ENCODE measurements at places on chromosomes 2 and 18. TPM values are rescaled to one million over a fixed set of nuclear protein-coding genes. Genes with fewer than 3 reads are reported as not detected.

GRCh38 chr2:160376576-160376975 lies 117.0 kb downstream of the RBMS1 start:
- no peaks in the 10 kb centered on the region for H3K27me3 ChIP-seq
- DNase-seq: no peak
- peak overlapping the region; percentile 33 for H3K4me3 ChIP-seq
- H3K27ac ChIP-seq: peak overlapping the region; percentile 84

GRCh38 chr2:27751377-27751776 lies 20.1 kb upstream of the MRPL33 start:
- H3K4me3 ChIP-seq: no peak overlapping the region
- peaks cover 14% of the 10 kb centered on the region for H3K4me1 ChIP-seq
- DNase-seq: no peak
- H3K27me3 ChIP-seq: peaks cover 4% of the 10 kb centered on the region
- H3K27ac ChIP-seq: no peak overlapping the region

DNA sequence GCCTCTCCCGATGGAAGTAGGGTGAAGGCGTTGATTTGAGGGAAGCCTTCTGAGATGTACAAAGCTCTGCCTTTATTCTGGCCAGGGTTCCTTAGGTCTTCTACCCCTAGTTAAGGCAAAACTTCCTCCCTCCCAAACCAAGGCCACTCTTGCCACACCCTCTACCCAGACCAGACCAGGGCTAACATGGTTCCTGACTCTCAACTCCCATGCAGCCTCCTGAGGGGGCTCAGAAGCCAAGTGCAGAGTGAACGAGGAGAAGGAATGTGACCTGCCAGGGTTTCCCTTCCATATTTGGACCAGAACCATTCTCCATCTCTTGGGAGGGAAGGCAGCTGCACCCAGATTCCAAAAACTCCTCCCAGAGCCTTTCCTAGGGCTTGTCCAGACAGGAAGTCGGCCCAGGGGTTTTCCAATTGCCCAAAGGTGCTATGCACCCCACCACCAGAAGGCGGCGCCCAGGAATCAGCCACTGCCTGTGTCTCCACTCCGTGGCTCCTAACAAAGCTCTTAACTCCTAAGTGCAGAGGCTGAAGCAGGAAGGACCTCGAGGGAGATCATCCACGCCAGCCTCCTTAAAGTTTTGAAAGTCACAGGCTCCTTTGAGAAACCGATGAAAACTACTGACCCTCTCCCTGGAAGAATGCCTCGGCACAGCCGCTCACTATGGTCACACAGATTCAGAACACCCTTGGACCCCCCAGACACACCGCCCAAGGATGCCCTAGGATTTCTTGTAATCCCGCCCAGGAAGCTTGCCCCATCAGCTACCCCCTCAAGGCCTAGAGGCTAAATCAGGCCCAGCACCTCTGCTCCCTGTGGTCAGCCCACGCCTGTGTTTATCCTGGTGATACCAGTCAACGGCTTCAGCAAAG lies 157.8 kb downstream of the SMAD2 start:
- H3K4me3 ChIP-seq: no peak overlapping the region
- no peaks in the 10 kb centered on the region for H3K4me1 ChIP-seq
- no peak for DNase-seq
- H3K27me3 ChIP-seq: peaks cover 20% of the 10 kb centered on the region

The MAP3K20 gene
- total RNA-seq: 56.4 TPM

DNA sequence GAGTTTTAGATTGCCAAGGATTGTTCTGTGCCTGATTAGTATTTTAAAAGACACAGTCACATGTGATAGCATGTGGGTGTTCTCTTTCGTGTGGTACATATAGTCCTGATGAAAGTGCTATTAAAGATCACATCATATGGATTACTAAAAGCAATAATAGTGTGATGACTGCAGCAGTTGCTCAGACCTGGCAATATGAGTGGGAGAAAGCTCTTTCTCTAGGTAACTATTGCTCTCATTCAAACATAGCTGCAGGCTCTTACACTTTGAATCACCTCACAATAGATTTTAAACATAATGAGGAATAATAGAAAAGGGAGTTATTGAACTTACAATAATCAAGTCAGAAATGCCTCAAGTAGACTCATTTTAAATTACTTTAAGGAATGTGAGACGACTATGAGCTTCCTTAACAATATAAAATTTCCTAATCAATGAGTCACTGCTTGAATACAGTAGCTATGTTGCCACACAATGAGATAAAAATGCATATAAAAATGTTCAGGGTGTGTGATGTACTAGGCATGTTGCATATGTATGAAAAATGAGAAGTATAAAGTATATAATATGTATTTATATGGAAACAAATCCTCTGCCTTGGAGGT lies 452.1 kb downstream of the TMX3 start:
- peaks cover 12% of the 10 kb centered on the region for H3K4me1 ChIP-seq
- H3K36me3 ChIP-seq: no peaks in the 10 kb centered on the region
- DNase-seq: no peak
- H3K27ac ChIP-seq: no peak overlapping the region
- no peak overlapping the region for H3K4me3 ChIP-seq

The C2orf80 gene
- not detected for total RNA-seq

The ZAP70 gene
- total RNA-seq: 0.44 TPM

GRCh38 chr2:141438536-141438935 lies 692.3 kb downstream of the LRP1B start:
- DNase-seq: no peak
- peaks cover 7% of the 10 kb centered on the region for H3K36me3 ChIP-seq
- no peaks in the 10 kb centered on the region for H3K4me1 ChIP-seq
- H3K27me3 ChIP-seq: no peaks in the 10 kb centered on the region
- no peak overlapping the region for H3K4me3 ChIP-seq
- no peak overlapping the region for H3K27ac ChIP-seq

GRCh38 chr2:79370976-79371538 lies 141.8 kb upstream of the CTNNA2 start:
- no peak for DNase-seq
- H3K4me3 ChIP-seq: no peak overlapping the region
- no peaks in the 10 kb centered on the region for H3K36me3 ChIP-seq
- no peaks in the 10 kb centered on the region for H3K4me1 ChIP-seq
- H3K27ac ChIP-seq: no peak overlapping the region

The DAW1 gene
- not detected for total RNA-seq

DNA sequence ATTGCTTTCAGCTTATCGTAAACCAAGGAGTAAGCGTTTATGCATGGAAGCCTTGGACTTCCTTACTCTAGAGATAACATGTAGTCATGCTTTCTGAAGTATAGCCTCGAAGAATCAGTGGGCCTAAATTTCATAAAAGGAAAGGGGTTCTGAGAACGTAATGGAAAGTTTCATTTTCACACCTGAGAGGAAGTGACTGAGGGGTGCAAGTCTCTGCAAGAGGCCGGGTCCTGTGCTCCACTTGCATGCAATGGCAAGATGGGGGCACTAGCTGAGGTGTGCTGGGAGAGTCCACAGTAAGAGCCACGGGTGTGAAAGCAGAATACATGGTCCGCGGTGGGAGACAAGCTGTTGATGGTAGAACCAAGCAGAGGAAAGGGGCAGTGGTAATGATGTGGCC lies 36.5 kb upstream of the C1D start:
- no peak for DNase-seq
- H3K36me3 ChIP-seq: no peaks in the 10 kb centered on the region
- H3K4me1 ChIP-seq: no peaks in the 10 kb centered on the region
- H3K27ac ChIP-seq: no peak overlapping the region

- peaks cover 44% of the 10 kb centered on the region for H3K36me3 ChIP-seq
- no peak for DNase-seq
- H3K27ac ChIP-seq: no peak overlapping the region
- H3K27me3 ChIP-seq: no peaks in the 10 kb centered on the region
- no peak overlapping the region for H3K4me3 ChIP-seq
Measured at GRCh38 chr2:15595936-15596335, 4.3 kb downstream of the DDX1 start.

DNA sequence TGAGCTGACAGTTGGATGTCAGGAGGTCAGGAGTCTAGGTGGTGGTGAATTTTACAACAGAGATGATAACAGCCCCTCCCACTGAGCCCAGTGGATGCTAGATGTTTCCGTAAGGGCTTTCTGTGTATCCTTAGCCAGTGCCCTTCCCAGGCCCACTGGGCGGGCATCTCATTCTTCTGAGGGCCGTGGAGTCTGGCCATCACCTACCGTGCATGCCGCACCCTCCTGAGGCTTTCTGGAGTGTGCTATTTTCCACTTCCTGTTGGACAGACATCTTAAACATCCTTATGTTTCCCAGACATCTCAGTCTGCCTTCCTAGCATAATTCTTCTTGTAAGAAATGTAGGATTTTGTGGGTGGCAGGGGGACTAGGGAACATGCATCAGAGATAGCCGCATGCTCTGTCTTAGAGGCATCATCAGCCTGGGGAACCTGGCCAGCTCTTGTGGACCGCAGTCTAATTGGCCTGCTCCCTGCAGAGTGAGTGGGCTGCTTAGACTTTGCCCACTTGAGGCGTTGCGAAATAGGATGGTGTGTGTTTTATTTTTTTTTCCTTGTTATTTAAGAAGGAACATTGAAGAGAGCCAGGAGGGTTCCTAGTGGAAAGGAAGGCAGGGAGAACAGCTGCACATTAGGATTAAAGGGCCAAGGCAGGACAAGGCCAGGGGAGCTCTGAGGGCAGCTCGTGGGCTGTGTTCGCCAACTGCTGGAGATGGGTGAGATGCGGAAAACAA lies 135.8 kb downstream of the SH3RF3 start:
- H3K4me3 ChIP-seq: peak overlapping the region; percentile 4
- no peak for DNase-seq
- peak overlapping the region; percentile 82 for H3K27ac ChIP-seq
- peaks cover 2% of the 10 kb centered on the region for H3K36me3 ChIP-seq
- H3K27me3 ChIP-seq: no peaks in the 10 kb centered on the region

DNA sequence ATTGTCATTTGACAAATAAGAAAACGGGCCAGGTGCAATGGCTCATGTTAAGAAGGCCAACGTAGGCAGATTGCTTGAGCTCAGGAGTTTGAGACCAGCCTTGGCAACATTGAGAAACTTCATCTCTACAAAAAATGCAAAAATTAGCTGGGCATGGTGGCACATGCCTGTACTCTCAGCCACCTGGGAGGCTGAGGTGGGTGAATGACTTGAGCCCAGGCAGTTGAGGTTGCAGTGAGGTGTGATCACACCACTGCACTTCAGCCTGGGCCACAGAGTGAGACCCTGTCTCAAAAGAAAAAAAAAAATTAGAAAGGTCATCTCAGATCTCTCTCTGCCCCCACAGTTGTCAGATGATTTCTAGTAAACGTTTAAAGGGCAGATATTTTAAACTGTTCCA lies 4.4 kb downstream of the SESTD1 start:
- DNase-seq: no peak
- no peaks in the 10 kb centered on the region for H3K27me3 ChIP-seq
- no peak overlapping the region for H3K4me3 ChIP-seq
- H3K4me1 ChIP-seq: peaks cover 37% of the 10 kb centered on the region

GRCh38 chr18:45156946-45157345 lies 458.3 kb upstream of the SLC14A2 start:
- H3K27ac ChIP-seq: no peak overlapping the region
- no peaks in the 10 kb centered on the region for H3K27me3 ChIP-seq
- no peak for DNase-seq
- H3K4me1 ChIP-seq: peaks cover 3% of the 10 kb centered on the region

DNA sequence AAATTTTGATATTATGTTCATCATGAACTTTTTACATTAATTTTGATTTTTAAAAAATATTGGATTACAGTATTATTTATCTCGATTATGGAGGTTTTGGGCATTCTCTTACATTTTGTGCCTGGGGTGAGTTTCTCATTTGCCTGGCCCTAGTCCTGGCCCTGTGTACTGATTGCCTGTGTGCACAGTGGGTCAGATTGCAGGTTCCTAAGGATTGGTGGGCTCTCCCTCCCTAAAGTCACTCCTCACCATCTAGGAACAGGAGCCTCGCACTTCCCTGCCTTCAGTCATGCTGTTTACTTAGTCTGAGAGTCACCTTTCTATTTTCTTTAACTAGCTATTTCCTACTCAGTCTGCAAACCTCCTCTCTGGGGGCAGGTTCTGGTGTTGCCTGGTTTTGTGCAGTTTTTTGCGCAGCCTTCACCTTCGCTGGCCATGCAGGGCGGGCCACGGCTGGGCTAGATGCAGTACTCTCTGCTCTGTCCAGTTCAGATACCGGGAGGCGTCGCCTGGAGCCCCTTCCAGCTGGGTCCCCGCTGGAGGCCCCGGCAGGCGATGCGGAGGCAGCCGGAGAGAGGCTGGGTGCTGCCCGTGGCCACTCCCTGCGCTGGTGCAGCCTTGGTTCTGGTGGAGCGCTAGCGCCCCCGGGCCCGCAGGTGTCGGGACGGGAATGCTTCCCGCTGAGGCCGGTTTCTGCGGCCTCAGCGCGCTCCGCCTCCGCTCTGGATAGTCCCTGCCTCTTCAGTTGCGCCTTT lies 23.3 kb upstream of the MC5R start:
- peak; percentile 81 for DNase-seq
- H3K27me3 ChIP-seq: peaks cover 19% of the 10 kb centered on the region
- H3K27ac ChIP-seq: no peak overlapping the region

The MAP3K19 gene
- total RNA-seq: not detected

The CDH7 gene
- total RNA-seq: not detected

DNA sequence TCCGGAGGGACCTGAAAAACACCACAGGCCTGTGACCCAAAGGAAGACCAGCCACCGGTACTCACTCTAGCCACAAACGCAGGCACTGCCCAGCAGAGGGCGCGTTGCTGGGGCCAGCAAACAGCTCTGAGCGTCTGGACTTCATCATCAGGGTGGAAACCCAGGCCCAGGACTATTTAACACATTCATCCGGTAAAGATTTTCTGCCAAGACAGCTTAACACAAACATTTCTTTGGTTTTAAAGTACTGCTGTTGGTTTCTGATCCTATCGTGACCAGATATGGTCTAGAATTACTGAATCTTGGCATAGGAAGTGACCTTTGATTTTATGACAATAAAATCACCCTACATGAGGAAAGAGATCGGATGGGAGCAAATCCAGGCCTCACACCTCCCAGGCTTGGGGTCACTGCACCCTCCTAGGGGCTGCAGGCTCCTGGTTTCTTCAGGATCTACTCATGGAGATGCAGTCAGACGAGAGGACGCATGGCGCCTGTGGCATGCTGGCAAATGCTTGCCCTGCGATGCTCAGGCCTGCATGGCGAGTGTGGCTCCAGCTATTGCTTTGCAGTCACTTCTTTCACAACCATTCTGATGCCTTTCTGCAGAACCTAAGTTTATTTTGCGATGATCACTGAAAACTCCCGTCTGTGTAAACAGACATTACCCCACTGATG lies 130.4 kb downstream of the COL4A4 start:
- peaks cover 4% of the 10 kb centered on the region for H3K27me3 ChIP-seq
- H3K4me3 ChIP-seq: no peak overlapping the region
- H3K36me3 ChIP-seq: no peaks in the 10 kb centered on the region
- H3K4me1 ChIP-seq: no peaks in the 10 kb centered on the region
- DNase-seq: no peak
